Activated CD4-positive, alpha-beta T cell treated with anti-CD3 and anti-CD28 coated beads for 4 hours (primary cell): ENCODE measurements at places on chromosomes 16 and 17.

DNA sequence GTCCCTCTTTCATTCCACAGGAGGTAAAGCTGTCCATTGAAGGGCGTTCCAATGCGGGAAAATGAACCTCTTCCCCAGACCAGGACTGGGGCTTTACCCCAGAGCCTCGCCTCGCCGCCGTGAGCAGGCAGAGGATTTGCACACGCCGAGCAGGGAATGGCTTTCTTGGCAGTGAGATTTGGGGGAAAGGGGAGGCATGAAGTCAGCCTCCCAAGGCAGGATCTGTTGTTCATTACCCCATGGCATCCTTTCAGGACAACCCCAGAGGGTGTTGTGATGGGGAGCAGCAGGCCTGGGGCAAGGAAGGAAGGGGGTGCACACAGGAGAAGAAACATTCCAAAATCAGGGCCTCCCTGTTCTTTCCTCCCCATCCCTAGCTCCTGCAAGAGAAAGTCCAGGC is 6.0 kb downstream of the ATXN1L start:
- no peak for DNase-seq

DNA sequence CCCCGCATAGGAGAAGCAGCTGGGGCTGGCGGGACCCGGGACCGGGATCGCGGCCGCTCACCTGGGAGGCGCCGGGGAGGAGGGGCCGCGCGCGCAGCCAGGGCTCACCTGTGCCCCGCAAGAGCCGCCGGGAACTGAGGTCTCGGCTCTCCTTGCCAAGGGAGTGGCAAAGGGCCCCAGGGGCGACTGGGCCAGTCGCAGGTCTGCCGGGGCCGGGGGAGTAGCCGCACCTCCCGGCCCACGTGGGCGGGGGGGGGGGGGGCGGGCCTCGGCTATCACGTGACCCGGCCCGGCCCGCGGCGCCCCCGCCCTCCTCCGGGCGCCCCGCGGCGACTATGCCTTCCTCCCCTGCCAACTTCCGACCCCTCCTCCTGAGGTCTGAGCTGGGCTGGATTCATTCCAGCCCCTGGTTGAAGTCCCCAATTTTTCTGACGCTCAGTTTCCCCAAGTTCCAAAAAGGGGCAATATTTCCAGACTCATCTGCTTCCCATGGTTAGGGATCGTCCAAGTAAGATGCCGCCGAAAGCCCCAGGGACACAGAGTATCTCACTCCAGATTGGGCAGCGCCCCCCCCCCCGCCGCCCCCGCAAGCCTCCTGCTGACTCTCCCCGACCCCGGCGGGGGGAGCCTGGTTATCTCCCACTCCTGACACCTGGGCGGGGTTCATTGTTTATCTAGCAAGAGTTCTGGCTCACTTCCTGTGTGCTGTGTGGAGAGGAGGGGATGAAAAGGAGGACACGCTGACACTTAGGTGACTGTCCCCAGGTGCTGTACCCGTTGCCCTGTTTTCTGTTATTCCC is at the start of gene TMC6:
TSS of gene TMC6 (minus strand) at position 205 of the 800 bp plus-strand sequence. CDS start 1,923 bp downstream, outside the sequence.
- DNase-seq: peak; percentile 78

DNA sequence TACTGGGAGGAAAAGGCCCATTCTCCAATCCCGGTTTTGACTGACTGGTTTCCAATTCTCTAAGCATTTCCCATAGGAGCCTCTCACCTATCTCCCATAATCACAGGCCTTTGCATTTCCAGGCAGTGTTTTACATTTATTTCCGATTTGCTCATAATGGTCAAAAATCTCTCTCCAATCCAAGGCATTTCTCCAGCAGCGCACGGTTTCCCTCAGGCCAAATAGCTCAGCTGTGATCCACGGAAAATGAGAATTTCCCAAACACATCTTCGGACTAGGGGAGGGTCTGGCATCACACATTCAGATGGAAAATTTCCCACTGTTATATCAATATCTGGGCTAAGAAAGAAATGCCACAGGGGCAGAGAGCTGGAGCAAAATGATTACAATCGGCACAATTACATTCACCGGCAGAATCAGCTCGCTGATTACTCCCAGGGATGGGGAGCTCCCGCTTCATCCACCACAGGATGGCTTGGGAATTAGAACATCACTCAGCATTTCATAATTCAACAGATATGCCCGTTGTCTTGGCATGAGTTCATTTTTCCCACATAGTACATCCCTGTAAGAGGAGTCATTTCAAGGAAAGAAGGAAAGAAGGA is 6.7 kb downstream of the PIPOX start:
- no peak for DNase-seq

DNA sequence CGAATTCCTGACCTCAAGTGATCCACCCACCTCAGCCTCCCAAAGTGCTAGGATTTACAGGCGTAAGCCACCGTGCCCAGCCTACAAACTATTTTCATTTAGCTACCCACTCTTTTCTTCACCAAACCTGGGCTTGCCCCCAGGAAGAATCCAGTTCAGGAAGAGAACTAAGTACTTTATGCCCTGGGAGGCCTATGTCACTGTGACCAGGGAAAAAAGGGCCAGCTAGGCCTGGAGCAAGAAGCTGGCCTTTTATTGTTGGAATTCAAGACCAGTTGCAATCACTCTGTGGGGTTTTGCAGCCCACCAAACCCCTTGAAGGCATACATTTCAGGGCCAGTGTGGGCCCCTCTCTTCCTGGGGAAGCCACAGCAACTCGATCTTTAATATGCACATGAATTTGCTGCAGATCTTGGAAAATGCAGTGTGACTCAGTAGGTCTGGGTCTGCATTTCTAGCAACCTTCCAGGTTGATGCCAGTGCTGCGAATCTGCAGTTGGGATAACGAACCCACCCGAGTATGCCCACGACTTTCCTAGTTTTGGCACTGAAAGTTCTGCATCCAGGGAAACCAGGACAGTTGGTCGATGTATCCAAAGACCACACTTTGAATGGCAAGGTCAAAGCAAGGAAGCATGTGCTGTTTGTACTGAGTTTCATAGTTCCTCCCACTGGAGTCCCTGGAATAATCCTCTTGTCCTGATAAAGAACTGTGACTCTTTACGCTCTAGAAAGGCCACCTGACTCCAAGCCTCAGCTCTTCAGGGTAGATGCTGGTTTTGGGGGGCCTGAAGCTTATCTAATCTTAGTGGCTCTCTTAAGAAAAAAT is 7.2 kb upstream of the MRPS23 start:
- no peak for DNase-seq

GRCh38 chr16:82954224-82954929 is 327.6 kb downstream of the CDH13 start:
- DNase-seq: no peak

GRCh38 chr17:32487473-32488176 is 832 bp downstream of the CDK5R1 start:
- DNase-seq: no peak

GRCh38 chr17:50060951-50061712 is 5.2 kb downstream of the ITGA3 start:
- DNase-seq: no peak

- no peak for DNase-seq
These were observed 13.6 kb downstream of the CEP20 start for GRCh38 chr16:15874745-15875314.

GRCh38 chr17:78957128-78957527 is 22.6 kb downstream of the LGALS3BP start:
- DNase-seq: no peak

- peak; percentile 45 for DNase-seq
These were observed 797 bp downstream of the HES7 start for GRCh38 chr17:8122924-8123694.

GRCh38 chr17:81043725-81044427 is 8.9 kb downstream of the BAIAP2 start:
- DNase-seq: no peak

DNA sequence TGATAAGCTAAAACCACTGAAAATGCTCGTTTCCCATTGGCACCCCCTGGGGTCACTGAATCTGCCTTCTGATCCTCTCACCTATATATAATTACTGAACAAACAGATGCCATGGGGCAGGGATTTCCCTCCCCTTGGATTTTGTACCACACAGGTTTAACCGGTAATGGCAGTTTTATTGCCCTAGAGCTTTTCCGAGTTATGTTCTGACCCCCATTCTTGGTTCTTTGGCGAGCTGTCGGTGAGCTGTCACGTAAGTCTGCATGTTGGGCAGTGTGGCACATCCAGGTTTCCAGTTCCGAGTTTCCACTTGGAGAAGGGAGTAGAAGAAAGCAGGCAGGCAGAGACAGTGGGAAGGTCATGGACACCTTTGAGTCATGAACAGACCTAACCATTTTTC is 7.1 kb downstream of the TMEM97 start:
- no peak for DNase-seq

- DNase-seq: no peak
These were observed 985 bp upstream of the FZD2 start for GRCh38 chr17:44556166-44556831.

DNA sequence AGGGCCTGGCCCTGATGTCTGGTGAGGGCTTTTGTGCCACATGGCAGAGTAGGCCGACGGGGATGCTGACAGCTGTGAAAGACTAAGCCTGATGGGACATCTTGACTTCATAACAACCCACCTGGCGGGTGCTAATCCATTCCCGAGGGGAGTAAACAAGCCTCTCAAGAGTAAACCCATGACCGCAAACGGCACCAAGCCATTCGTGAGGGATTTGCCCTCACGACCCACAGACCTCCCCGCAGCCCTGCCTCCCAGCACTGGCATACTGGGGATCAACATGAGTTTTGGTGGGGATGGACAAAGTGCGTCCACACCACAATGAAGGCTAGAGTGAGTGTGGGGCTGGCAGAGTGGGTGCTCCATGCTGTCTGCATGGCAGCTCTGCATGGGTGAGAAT is 11.7 kb downstream of the RNF213 start:
- no peak for DNase-seq

- peak; percentile 9 for DNase-seq
These were observed 560 bp downstream of the TELO2 start for GRCh38 chr16:1493746-1494094.

DNA sequence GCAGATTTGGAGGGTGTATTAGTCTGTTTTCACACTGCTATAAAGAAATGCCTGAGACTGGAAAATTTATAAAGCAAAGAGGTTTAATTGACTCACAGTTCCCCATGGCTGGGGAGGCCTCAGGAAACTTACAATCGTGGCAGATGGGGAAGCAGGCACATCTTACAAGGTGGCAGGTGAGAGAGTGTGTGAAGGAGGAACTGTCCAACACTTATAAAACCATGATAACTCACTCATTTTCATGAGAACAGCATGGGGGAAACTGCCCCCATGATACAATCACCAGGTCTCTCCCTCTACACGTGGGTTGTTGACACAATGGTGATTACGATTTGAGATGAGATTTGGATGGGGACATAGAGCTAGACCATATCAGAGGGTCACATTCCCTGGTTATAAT is 195.6 kb downstream of the RGS9 start:
- DNase-seq: no peak

DNA sequence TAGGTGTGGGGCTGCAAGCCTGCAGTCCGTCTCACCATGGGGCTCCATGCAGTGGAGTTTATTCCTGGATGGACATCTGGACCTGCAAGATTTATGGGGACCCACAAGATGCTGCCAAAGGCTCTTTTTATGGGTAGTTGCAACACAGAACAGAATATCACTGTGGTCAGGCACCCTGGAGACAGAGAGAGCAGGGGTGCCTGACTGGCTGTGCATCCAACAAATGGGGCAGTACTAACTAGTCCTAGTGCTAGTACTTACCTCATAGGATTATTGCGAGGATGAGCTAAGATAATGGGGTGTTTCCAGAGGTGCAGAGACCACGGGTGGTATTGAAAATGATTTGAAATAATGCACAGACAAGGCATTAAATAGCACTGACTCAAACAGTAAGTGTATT is 42.4 kb upstream of the MMP2 start:
- DNase-seq: no peak

- no peak for DNase-seq
These were observed 232.4 kb upstream of the PSMD7 start for GRCh38 chr16:74064120-74064735.

DNA sequence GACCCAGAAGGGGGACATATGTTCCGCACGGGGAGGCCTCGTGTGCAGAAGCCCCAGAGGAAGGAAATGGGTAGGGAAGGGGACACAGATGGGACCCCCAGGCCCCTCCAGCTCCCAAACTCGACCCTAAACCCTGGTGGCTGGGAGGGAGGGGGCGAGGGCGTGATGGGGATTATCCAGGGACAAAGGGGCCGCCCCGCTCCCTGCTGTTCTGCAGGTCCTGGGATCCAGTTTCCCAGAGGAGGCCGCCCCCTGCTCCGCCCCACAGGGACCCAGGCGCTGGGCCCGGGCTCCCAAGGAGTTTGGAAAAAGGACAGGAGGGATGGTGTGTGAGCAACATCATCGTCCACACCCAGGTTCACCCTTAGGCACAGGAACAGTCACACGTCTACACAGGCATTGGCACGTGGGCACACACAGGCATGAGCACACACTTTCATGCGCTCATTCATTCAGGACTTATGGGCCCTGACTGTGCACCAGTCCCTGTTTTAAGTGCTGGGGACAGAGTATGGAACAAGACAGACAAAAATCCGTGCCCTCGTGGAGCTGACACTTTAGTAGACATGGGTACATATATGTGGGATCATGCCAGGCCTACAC is 12.8 kb upstream of the FBXL19 start:
- no peak for DNase-seq

- DNase-seq: no peak
These were observed 839 bp upstream of the METRN start for GRCh38 chr16:714079-714478.

DNA sequence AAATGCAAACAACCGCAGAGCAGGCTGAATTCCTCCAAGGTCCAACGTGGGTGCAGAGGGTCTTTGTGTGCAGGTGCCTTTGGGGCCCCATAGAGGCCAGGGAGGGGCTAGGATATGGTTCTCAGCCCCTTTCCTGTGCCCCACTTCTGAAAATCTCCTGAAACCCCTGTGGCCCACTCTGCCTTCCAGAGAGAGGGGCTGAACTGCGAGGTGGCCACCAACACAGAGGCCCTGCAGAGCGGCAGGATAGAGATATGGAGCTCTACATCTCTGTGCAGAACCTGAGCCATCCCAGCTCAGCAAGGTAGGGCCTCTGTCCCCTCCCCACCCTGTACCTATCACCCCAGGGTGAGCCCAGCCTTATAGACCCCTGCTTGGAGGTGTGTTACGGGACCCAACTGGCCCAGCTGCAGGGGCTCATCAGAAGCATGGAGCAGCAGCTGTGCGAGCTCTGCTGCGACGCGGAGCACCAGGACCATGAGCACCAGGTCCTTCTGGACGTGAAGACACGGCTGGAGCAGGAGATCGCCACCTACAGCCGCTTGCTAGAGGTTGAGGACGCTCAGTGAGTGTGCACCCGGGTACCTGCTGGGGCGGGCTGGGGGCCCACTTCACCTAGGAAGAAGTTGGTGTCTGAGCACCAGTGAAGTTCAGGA is 5.5 kb downstream of the USP6 start:
- no peak for DNase-seq

GRCh38 chr16:1601489-1601888 is 10.4 kb downstream of the IFT140 start:
- DNase-seq: no peak

DNA sequence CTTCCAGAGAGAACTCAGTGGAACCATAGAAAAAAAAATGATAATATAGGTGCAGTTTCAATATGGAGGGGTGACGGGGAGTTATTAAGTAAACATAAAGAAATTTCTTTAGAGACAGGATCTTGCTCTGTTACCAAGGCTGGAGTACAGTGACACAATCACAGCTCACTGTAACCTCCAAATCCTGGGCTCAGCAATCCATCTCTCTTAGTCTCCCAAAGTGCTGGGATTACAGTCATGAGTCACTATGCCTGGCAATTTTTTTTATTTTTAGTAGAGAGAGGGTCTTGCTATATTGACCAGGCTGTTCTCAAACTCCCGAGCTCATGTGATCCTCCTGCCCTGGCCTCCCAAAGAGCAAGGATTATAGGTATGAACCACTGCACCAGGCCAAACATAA is 48.8 kb downstream of the NLRC5 start:
- no peak for DNase-seq

GRCh38 chr16:60337671-60338070 is 1603.6 kb upstream of the GOT2 start:
- no peak for DNase-seq
